ENCODE measurements at places on chromosomes 6 and 20.

DNA sequence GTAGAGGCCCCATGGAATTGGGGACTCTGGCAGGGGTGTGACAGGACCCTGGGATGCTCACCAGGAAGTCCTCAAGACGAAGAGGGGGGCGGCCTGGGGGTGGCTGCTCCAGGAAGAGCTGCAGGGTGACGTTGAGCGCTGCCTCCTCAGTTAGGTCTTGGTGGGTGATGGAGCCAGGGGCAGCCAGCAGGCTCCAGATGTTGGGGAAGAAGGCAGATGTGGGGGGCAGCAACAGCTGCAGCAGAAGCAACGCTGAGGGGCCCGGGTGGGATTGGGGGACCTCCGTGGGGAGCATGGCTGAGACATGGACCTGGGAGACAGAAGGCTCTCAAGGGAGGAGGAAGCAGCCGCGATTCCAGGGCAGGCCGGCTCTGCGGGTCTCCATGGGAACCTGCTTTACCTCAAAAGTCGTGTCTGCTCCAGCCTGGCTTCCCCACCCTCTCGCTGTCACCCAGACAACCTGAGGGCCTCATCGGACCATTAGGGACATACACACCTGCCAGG is 591 bp downstream of the VWA7 start:
- DNase-seq: no peak

GRCh38 chr6:92377137-92377536 is 1042.2 kb downstream of the EPHA7 start:
- peak; percentile 41 for DNase-seq

- peak; percentile 40 for DNase-seq
Measured at GRCh38 chr6:26152226-26153101, 65.2 kb downstream of the HFE start.

- DNase-seq: peak; percentile 21
Measured at GRCh38 chr6:70079241-70079640, 212.9 kb downstream of the COL19A1 start.

DNA sequence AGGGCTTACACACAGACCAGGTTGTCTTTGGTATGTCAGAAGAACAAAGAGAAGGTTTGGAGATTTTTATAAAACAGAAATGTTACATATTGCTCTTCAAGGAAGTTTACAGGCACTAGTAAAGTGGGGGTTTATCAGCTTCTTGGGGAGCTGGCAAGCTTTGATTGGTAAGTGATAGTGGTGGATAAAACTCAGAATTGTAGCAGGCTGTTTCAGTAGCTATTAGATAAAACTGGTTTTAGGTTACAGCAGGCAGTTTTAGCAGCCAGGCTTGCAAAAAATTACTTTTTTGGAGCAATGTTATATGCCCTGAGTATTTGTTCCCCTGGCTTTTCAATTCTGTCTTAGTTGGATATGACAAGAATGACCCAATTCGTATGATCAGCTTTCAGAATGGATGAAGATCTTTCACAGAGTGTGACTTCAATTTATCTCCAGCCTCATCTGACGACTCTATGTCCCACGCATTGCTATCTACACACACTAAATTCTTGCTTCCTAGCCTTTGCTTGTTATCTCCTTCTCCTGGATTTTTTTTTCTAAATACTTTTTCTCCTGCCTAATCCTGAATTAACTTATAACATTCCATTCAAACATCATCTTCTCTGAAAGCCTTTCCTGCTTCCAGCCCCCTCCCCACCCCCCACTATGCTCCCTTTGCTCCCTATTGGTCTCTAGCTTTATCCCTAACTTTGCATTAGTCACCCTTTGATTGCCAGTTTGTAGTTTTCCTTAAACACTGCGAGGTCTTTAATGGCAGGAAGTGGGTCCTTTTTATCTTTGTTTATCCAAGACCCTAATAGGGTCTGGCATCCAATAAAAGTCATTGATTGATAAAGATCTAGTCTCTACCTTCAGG is 1.0 kb upstream of the TOMM34 start:
- no peak for DNase-seq

DNA sequence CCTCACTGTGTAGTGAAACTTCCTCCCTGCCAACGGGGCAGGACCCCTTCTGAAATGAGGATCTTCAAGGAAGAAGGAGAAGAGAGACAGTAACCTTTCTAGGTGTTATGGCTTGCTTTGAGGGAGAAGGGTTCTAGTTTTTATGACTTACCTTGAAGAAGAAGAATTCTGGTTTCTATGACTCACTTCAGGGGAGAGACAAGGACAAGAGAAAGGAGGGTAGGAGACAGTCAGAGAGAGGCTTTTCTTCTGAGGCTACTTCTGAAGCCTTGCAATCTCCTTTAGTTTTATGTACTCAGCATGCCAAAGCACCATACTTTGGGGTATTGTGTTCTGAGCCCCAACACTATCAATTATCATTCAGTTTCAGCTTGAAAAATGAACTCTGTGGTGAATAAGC is 25.8 kb upstream of the IBTK start:
- no peak for DNase-seq

- DNase-seq: no peak
Measured at GRCh38 chr6:116568821-116569755, 2.2 kb upstream of the RWDD1 start.

GRCh38 chr6:132736239-132736638 is 21.5 kb downstream of the VNN2 start:
- no peak for DNase-seq

- DNase-seq: no peak
Measured at GRCh38 chr6:925656-926213, 232.8 kb upstream of the EXOC2 start.

DNA sequence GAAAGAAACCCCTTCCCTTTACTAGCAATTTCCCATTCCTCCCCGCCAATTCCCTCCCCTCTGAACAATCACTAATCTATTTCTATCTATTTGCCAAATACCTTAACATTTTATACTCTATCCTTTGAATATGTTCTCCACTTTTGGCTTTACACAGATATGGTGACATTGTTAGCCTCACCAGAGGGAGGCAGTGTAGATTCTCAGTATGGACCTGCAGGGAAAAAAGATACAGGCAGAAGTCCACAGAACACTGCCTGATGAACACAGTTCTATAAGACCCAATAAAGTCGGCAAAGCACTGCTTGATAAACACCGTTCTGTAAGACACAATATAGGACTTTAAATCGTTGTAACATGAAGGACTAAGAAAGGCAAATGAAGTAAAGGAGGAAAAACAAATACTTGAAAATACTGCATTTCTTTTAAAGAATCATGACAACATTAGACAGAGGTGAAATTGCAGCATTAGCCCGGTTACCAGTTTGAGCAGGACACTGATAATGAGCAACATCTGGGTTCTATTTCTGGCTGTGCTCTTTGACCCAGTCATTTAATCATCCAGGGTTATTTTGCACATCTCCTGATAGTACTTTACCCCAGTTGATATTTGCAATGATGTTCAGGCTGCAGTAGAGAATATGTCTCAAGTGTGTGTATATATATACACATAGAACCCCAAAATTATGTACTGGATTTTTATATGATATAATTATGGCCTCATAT is 296.8 kb downstream of the UTRN start:
- peak; percentile 54 for DNase-seq

- no peak for DNase-seq
Measured at GRCh38 chr6:7770111-7770510, 44.2 kb downstream of the BMP6 start.

DNA sequence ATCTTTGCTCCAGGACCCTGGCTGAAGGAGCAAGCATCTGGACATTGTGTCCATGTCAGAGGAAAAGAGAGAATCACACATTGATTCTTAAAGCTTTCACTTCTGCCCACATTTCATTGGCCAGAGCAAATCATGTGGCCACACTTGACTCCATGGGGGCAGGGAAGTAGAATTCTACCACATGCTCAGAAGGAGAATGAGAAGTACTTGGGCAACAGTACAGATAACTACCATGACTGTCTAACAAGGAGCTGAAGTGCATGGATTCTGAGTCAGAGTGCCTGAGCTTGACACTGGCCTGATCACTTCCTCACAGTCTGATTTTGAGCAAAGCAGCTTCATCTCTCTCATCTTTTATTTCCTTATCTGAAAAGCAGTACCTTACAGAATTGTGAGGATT is 38.6 kb downstream of the GHRH start:
- DNase-seq: peak; percentile 87

DNA sequence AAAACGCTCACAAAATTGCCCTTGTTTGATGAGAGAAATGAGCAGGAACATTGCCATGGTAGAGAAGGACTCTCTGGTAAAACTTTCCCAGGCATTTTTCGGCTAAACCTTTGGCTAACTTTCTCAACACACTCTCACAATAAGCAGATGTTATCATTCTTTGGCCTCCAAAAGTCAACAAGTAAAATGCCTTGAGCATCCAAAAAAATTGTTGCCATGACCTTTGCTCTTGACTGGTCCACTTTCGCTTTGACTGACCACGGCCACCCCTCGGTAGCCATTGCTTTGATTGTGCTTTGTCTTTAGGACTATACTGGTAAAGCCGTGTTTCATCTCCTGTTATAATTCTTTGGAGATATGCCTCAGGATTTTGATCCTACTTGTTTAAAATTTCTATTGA is 41.1 kb upstream of the PREP start:
- no peak for DNase-seq

DNA sequence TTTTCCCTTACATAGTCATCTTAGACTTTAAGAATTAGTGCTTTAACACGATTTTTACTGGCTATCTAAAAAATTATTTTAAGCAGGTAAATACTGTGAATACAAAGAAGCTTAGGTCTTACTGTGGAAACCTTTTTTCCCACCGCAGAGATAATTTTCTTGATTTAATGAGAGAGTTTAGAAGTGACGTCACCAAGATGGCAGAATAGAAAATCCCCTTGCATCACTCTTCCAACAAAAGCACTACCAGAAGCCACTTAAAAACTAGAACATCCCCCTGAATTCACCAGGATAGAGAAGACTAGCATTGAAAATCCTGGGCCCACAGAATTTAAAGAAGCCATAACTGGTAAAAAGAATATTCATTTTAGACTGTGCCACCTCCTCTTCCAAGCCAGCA is 375.4 kb upstream of the PTCHD4 start:
- no peak for DNase-seq

GRCh38 chr6:89975991-89976693 is 81.9 kb downstream of the GJA10 start:
- DNase-seq: no peak

GRCh38 chr6:72968704-72969103 is 256.6 kb downstream of the KHDC1L start:
- no peak for DNase-seq

- peak; percentile 92 for DNase-seq
Measured at GRCh38 chr20:34558320-34559218, at the start of gene MAP1LC3A. Gene MAP1LC3A, plus strand, starts transcription at chr20:34558718. Its CDS starts 151 bp downstream, at chr20:34558869.

DNA sequence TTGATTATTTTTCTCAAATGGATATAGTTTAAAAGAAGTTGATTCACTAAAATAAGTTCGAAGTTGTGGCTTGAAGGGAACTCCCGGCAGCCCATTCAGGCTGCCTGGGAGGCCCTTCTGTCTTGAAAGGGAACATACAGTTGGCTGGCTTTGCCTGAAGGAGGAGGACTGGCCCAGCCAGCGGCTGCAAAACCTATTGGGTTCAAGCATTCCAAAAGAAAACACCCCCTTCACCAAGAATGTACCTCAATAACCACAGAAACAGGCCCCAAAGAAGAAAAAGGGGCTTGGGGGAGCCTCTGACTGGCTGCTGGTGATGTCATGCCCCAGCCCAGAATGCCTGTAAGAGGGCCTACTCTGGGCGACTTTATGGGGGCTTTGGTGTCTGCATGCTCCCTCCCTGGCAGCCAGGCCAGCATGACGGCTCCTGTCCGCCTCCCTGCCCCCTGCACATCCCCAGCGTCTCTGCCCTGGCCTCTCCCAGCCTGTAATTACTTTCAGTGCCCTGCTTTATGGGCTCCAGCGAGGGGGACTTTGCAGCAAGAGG is 36.5 kb downstream of the MAFB start:
- DNase-seq: no peak

- no peak for DNase-seq
Measured at GRCh38 chr6:82681119-82681714, 317.6 kb downstream of the TPBG start.

DNA sequence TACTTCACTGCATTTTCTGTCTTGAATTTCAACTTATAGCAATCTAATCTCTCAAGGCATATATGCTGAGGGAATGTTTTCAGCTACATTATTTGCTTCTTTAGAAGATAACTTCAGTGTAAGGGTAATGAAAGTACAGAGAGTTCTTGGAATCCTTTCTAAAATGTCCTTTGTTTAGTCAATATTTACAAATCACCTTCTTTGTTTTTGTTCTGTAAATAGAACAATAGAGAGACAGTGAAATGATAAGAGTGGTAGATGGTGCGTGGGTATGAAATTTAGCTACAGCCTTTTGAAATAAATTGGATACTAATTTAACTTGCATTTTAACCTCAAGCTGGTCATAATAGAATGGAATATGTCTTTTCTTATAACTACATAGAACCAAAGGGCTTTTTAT is 171.1 kb upstream of the MARCKS start:
- DNase-seq: no peak

- DNase-seq: no peak
Measured at GRCh38 chr6:47057830-47058540, 15.9 kb upstream of the ADGRF1 start.

DNA sequence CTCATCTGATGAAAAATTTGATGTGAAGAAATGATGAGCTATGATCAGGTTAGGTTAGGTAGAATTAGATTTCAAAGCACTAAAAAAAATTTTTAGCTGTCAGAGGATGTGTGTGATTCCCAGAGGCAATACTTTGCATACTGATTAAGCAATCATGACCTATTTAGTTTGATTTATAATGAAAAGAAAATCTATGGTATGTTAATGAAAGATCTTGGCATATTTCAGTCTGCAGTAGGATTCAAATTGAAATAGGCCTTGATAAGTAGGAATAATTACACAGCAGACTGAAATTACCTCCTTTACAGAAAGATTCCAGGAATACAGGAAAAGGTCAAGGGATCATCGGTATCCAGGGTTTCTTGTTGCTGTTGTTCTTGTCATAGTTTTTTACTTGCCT is 69.3 kb downstream of the HDDC2 start:
- no peak for DNase-seq

All from umbilical cord (tissue), 2 donors.